ENCODE measurements at places on chromosomes 2 and 18.

DNA sequence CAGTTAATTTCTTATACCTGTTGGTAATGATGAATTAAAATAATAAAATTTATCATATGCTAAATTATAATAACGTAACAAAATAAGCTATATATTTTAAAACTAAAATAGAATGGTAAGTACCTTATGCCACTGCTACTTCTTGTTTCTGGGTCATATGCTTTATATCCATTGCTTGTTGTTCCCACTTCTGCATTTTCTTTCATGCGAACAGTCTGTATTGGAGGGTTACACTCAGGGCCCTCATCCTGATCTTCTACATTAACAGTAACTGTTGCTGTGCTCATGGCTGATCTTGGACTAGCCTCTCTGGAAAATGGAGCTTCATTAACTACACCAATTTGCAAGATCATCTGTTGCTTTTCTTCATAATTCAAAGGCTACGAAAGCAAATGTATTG lies 22.2 kb downstream of the DSC2 start:
- DNase-seq: no peak

- no peak for DNase-seq
Observed at GRCh38 chr2:105769504-105769903, 24.8 kb downstream of the NCK2 start.

DNA sequence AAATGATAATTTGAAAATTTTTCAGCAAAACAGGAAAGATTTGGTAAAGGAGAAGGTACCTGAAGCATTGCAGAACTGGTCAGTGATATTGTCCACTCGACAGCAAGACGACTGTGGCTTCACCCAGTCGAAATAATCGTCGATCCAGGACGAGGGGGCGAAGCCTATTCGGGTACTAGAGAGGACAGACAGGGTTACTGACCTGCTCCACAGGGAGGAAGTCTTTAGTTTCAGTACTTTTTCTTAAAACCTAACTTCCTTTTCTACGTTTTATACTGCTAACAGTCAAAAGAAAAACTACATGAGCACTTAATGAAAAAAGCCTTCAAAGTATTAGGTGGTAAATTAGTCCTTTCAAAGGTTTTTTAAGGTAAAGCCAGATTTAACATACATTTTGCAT lies 36.0 kb downstream of the RMC1 start:
- DNase-seq: no peak

- DNase-seq: no peak
Observed at GRCh38 chr18:70296289-70296688, 7.4 kb downstream of the SOCS6 start.

GRCh38 chr2:26649322-26649721 lies 8.2 kb upstream of the CIB4 start:
- DNase-seq: no peak

- no peak for DNase-seq
Observed at GRCh38 chr2:7044253-7045250, 127.3 kb downstream of the RNF144A start.

GRCh38 chr2:979069-979928 lies 28.6 kb downstream of the SNTG2 start:
- no peak for DNase-seq

DNA sequence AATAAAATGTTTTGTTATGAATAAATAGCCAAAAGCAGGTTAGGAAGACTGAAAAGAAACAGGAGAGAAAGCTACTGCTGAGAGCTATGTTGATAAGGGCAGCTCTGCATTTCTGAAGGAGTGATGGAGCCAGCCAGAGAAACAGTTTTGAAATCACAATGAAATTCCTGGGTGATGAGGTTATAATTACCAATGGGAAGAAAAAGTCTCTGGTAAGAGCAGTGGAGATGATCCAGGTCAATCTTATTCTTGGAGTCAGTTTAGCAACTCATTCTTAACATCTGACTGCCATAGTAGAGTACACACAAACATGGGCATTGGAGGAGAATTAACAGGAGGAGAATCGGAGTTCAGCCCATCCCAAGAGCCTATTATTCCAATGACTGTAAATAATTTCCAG lies 2.4 kb downstream of the ALKAL2 start:
- DNase-seq: no peak

DNA sequence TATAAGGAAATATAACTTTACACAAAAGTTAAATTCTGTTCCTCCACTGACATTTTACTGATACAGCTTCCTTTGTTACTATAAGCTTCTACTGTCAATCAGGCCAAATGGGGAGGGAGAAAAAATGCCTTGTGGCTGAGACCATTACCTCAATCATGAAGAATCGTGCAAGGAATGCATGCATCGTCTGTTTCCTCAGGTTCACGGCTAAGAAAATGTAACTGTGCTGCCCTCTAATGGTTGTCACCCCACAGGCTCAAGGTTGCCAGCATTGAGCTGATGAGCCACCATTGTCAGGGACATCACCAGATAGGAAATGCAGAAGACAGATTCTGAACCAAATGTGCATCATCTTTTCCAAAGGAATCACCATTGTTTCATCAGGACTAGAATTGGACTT lies 426.9 kb downstream of the CDH2 start:
- peak; percentile 40 for DNase-seq

- DNase-seq: no peak
Observed at GRCh38 chr2:99776906-99777646, 287.3 kb upstream of the REV1 start.

GRCh38 chr18:10398571-10398970 lies 55.9 kb upstream of the APCDD1 start:
- no peak for DNase-seq

GRCh38 chr18:67359873-67360838 lies 156.4 kb downstream of the DSEL start:
- DNase-seq: peak; percentile 90

GRCh38 chr2:23497063-23497462 lies 112.1 kb downstream of the KLHL29 start:
- no peak for DNase-seq

GRCh38 chr2:139514951-139515350 lies 734.8 kb upstream of the NXPH2 start:
- DNase-seq: no peak

Data from muscle of back (tissue), 13 donors.